ENCODE measurements at places on chromosomes 2 and 18.
A peak's percentile ranks its signal among the peaks of the same experiment; 100 is the strongest.

- no peak for DNase-seq
Measured at GRCh38 chr18:22347606-22348511, 69.9 kb downstream of the CTAGE1 start.

GRCh38 chr2:59986511-59986910, 566.9 kb downstream of the BCL11A start:
- DNase-seq, result no peak

- no peak for DNase-seq
Measured at GRCh38 chr2:121186261-121186660, 98.7 kb downstream of the TFCP2L1 start.

GRCh38 chr2:37558623-37559022, 112.8 kb downstream of the CDC42EP3 start:
- DNase-seq, result no peak

DNA sequence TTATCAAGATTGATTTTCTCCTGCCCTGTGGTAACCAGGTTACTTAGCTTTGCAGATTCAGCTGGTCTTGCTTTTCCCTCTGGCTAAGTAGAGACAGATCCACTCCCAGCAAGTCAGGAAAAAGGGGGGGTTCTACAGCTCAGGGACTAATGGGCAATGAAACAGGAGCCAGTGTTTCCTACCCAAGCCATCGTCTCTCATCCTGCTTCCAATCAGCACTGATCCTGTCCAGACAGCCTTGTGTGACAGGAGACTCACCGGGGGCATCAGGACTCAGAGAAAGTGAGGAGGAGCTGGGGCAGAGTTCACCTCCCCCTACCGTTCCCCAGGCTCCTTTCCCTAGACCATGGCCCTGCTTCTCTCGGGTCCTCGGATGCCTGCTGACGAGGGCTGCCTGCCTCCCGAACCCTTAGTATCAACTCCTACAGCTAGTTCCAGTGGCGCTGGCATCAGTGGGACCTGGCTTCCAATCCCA, 307.6 kb downstream of the ALK start:
- no peak for DNase-seq

DNA sequence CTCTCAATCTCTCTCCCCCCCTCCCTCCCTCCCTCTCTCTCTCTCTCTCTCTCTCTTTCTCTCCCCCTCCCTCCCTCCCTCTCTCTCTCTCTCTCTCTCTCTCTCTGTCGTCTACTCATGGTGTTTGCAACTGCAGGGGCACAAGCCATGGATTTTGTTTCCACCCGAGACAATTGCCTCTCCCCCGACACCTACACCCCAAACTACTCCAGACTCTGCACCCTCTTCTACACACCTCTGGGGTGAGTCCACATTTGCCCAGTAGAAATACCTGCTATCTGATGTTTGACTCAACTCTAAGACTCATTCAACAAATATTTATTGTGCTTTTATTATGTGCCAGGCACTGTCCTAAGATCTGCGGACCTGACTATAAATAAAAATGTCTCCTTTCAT, 93.7 kb downstream of the TMEM17 start:
- DNase-seq, result no peak

GRCh38 chr2:68589963-68590362, 53.4 kb upstream of the PROKR1 start:
- no peak for DNase-seq

DNA sequence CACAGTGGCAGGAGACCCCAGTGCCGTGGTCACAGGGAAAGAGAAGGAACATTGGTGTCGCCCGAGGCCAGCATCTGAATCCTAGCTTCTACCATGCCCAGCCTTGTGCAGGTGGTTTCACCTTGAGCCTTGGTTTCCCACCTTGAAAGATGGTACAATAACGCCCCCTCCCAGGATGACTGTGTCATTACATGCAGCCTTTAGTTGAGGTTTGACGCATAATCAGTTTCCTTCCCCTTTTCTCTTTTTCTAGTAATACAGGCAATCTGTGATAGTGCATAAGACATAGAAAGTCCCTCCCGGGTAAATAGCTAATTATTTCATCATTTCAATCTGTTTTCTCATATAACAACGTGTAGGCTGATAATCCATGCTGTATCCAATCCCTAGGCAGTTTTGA, 29.8 kb upstream of the ZNF407 start:
- DNase-seq, result no peak

GRCh38 chr2:70241340-70241739, 7.1 kb downstream of the TIA1 start:
- no peak for DNase-seq

- no peak for DNase-seq
Measured at GRCh38 chr2:182824056-182824766, 42.2 kb downstream of the FRZB start.

DNA sequence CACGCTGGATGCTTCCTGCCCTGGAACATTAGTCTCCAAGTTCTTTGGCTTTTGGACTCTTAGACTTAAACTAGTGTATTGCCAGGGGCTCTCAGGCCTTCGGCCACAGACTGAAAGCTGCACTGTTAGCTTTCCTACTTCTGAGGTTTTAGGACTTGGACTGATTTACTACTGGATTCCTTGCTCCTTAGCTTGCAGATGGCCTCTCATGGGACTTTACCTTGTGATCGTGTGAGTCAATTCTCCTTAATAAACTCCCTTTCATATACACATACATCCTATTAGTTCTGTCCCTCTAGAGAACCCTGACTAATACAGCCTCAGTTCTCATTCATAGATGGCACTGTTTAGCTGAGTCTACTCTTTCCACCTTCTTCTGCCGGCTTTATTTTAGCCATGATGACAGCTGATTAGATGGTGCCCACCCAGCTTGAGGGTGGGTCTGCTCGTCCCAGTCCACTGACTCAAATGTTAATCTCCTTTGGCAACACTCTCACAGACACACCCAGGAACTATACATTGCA, 389.1 kb downstream of the NYAP2 start:
- DNase-seq, result no peak

DNA sequence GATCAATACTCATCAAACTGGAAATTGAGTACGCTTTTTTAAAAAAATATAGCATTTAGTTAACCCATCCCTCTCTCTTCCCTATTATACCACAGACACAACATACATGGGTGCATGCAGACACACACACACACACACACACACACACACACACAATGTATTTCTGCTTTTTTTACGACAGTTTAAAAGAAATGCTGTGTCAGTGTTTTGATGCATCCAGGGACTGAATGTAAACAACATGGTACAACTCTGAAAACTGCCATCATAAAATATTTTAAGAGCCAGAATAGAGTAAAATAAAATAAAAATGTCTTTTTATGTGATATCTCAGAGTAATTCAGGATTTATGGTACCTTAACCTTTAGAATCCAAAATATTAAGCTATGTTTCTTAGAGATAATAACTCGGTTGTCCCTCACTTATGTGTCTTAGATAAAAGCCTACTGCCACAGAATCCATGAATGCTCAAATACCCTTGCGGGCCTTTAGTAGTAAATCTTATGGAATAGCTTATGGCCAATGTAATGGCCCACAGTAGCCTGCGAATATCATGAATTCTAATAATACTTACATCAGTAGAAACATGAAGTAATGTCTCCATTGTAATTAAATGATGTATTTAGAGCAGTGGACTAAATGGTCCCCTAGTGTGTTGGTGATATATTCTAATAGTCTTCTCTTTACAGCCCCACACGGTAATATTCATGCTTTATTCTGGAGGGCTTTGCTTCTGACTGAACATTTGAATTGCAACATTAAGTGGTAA, 251.6 kb upstream of the FIGN start:
- no peak for DNase-seq

- peak; percentile 12 for DNase-seq
Measured at GRCh38 chr2:43221763-43222474, 4.5 kb downstream of the ZFP36L2 start.

DNA sequence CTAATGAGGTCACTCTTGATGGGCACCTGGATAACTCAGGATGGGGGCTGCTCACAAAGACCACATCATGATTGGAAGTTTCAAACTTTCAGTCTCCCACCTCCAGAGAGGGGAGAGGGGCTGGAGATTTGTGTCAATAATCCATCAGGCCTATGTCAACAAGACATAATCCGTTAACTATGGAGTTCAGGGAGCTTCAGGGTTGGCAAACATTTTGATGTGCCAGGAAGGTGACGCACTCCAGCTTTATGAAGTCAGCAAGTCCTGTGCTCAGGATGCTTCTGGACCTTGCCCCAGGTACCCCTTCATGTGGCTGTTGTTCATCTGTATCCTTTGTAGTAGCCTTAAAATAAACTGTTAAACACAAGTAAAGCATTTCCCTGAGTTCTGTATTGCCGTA, 19.0 kb downstream of the SKA1 start:
- no peak for DNase-seq

DNA sequence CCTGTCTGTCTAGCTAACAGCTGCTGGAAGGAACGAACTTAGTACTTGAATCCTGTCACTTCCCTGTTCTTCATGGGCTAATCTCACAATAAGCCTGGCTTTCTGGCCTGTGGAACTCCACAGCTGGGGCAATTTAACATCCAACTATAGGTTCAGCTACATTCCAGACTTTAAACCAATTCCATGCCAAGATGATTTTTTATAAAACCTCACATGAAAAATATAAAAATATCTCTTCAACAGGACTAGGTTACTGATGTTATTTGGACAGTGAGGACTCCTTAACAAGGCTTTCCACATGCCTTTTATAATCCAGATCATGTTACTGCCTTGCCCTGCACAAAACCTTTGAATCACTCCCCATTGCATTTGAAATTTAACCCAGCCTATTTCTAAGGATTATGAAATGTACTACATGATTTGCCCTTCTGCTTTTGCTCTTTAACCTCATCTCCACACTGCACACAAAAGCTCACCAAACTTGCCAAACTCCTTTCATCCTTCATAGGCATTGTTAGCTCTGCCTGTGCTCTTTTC, 863.2 kb upstream of the CHAC2 start:
- DNase-seq, result no peak

DNA sequence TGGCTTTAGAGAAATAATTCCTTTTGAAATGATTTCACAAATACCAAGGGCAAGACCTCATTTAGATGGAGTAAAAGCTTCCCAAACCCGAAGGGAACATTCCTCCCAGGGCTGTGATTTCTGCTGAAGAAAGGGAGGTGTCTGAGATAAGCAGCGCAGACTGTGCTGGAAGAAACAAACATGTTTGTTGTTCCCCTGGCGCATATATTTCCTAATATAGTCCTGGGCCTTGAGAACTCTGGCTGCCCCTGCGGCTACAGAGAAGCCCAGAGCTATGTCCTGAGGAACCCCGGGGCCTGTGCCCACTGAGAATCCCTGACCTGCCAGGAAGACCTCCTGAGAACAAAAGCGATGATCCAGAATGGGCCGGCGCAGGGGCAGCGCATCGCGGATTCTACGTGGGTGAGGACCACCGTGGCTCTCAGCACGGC, 372.6 kb upstream of the NT5C1B start:
- DNase-seq, result no peak

DNA sequence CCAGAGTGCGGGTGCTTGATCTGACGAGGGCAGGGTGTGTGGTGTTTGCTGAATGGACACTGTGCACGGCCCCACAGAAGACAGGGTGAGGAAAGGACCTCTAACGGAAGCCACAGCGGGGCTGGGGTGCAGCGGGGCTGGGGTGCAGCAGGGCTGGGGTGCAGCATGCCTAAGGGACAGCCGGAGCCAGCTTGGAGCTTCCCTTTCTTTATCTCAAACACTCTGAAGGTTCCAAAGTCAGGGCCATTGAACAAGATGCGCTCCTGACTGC, 35.0 kb downstream of the PXDN start:
- no peak for DNase-seq

- DNase-seq, result no peak
Measured at GRCh38 chr18:51164342-51164741, 33.1 kb downstream of the MEX3C start.

DNA sequence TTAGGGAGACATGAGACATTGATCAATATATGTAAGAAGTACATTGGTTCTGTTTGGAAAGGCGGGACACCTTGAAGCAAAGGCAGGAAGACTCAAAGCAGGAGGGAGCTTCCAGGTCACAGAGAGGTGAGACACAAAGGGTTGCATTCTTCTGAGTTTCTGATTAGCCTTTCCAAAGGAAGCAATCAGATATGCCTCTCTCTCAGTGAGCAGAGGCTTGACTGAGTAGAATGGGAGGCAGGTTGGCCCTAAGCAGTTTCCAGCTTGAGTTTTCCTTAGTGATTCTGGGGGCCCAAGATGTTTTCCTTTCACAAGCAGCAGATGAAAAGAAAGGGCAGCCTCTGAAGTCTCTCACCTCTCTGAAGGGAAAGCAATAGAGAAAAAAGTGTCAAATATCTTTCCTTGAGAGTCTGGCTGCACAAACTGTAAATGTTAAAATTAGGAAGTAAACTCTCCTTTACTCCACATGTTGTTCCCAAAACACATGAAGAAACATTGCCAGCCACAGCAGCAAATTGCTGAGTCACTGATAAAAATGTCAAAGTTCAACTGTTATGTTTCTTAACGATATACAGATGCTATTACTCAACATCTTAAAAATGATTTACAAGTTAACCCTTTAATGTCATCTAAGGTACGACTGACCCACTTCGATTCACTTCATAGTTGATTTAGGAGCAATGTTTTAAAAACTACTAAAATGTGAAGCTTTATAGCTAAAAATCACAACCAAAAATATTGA, 40.3 kb downstream of the CYB5A start:
- DNase-seq, result no peak

DNA sequence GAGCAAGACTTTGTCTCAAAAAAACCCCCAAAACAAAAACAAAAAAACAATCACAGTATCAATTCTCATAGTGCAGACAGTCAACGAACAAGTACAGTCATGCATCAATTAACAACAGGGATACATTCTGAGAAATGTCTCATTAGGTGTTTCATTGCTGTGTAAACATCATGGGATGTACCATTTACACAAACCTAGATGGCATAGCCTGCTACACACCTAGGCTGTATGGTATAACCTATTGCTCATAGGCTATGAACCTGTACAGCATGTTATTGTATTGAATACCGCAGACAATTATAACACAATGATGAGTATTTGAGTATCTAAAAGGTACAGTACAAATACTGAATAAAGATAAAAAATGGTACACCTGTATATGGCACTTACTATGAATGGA, 67.8 kb upstream of the LMAN1 start:
- DNase-seq, result no peak

GRCh38 chr2:230735884-230736283, 23.2 kb downstream of the CAB39 start:
- no peak for DNase-seq

GRCh38 chr2:3633089-3633981, 24.7 kb upstream of the ALLC start:
- no peak for DNase-seq

- DNase-seq, result no peak
Measured at GRCh38 chr2:62415518-62415917, 90.5 kb downstream of the TMEM17 start.

DNA sequence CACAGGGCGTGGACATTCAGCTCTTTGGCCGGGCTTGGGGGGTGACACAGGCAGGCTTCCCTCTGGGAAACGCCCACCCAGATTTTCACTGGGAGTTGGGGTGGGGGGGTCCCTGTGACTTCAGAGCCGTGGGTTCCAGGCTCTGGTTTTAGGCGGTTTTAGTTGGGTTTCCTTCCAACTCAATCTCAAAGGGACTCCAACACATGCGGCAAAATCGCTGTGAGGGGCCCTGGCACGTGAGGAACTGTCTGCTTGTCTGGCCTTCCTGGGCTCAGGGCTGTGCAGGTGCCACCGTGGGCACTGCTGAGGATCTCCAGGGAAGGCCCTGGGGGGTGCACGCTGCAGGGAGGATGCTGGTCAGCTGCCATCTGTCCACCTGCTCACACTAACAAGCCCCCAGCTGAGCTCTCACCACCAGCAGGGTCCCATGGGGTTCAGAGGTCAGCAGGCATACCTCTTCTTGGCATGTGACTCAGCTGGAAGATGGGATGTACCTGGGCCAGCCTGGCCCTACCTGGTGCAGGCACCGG, 11.7 kb downstream of the HS6ST1 start:
- no peak for DNase-seq

- no peak for DNase-seq
Measured at GRCh38 chr2:74606927-74607326, 41.2 kb downstream of the M1AP start.

All from activated CD4-positive, CD25-positive, alpha-beta regulatory T cell (primary cell).